ENCODE measurements at places on chromosomes 3 and 15. TPM values are rescaled to one million over a fixed set of nuclear protein-coding genes. Genes with fewer than 3 reads are reported as not detected.

Gene BNC1
- 0.53 TPM for total RNA-seq

Gene WDR93
- total RNA-seq = not detected

Gene CA12
- total RNA-seq = 0.11 TPM

Gene DUOXA2
- total RNA-seq = not detected

Gene SPRED1
- 6.4 TPM for total RNA-seq

Gene FOXL2NB
- total RNA-seq = not detected

DNA sequence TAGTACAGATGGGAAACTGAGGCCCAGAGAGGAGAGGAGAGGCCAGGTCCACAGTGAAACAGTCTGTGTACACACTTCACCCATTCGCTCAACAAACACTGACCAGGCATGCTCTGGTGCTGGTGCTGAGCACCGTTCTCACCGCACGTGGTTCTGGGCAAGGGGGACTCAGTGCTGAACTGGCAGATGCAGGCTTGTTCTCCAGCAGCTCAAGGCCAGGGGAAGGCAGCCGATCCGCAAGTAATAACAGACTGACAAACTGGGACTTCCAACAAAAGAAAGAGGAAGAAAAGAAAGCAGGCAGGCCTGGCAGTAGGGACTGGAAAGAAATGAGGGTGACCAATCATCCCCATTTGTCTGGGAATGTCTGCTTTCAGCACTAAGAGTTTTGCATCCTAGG lies 25.6 kb upstream of the LINGO1 start:
- DNase-seq = no peak
- H3K4me3 ChIP-seq = no peak overlapping the region
- H3K36me3 ChIP-seq = no peaks in the 10 kb centered on the region
- H3K4me1 ChIP-seq = no peaks in the 10 kb centered on the region
- H3K27me3 ChIP-seq = peaks cover 12% of the 10 kb centered on the region

- no peak overlapping the region for H3K27ac ChIP-seq
- no peak overlapping the region for H3K4me3 ChIP-seq
- no peaks in the 10 kb centered on the region for H3K27me3 ChIP-seq
- no peaks in the 10 kb centered on the region for H3K4me1 ChIP-seq
- H3K36me3 ChIP-seq = no peaks in the 10 kb centered on the region
Observed at GRCh38 chr3:42895580-42895868, 10.4 kb upstream of the ZNF662 start.

- H3K4me1 ChIP-seq = no peaks in the 10 kb centered on the region
- no peaks in the 10 kb centered on the region for H3K36me3 ChIP-seq
- no peaks in the 10 kb centered on the region for H3K27me3 ChIP-seq
- H3K27ac ChIP-seq = no peak overlapping the region
- H3K4me3 ChIP-seq = no peak overlapping the region
Observed at GRCh38 chr15:27723821-27724220, 375.3 kb downstream of the OCA2 start.

GRCh38 chr3:124594581-124594980 lies 135.7 kb upstream of the UMPS start:
- no peaks in the 10 kb centered on the region for H3K27me3 ChIP-seq
- H3K27ac ChIP-seq = no peak overlapping the region
- H3K4me1 ChIP-seq = peaks cover 48% of the 10 kb centered on the region
- no peak for DNase-seq
- no peak overlapping the region for H3K4me3 ChIP-seq
- no peaks in the 10 kb centered on the region for H3K36me3 ChIP-seq

GRCh38 chr15:98899272-98900021 lies 108.1 kb downstream of the PGPEP1L start:
- H3K27ac ChIP-seq = no peak overlapping the region
- no peaks in the 10 kb centered on the region for H3K36me3 ChIP-seq
- H3K4me3 ChIP-seq = no peak overlapping the region
- no peak for DNase-seq
- no peaks in the 10 kb centered on the region for H3K27me3 ChIP-seq

DNA sequence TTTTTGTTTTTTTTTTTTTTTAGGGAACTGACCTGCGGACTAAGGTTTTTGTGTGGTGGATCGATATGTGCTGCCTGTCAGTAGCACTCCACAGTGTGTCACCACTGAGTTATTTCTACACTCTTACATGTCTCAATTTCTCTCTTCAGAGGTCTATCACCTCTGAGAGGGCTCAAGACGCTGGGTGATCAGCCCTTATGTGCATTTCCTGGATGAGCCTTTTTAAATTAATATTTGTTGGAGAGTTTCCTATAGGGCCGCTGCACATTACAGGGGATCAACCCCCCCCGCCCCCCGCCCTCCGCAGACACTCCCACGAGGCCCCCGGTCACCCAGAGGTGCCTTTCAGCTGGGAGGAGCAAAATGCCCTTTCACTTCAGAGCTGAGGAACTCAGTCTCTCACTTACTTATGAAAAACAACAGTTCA lies 34.5 kb upstream of the AP4E1 start:
- H3K4me3 ChIP-seq = no peak overlapping the region
- no peaks in the 10 kb centered on the region for H3K27me3 ChIP-seq
- no peaks in the 10 kb centered on the region for H3K4me1 ChIP-seq
- DNase-seq = no peak

All from heart right ventricle (tissue), 16 donors.